ENCODE measurements at places on chromosomes 3 and 15. TPM values are rescaled to one million over a fixed set of nuclear protein-coding genes. Genes with fewer than 3 reads are reported as not detected.
A peak's percentile ranks its signal among the peaks of the same experiment; 100 is the strongest.

CNTN4 gene
- total RNA-seq: not detected

DNA sequence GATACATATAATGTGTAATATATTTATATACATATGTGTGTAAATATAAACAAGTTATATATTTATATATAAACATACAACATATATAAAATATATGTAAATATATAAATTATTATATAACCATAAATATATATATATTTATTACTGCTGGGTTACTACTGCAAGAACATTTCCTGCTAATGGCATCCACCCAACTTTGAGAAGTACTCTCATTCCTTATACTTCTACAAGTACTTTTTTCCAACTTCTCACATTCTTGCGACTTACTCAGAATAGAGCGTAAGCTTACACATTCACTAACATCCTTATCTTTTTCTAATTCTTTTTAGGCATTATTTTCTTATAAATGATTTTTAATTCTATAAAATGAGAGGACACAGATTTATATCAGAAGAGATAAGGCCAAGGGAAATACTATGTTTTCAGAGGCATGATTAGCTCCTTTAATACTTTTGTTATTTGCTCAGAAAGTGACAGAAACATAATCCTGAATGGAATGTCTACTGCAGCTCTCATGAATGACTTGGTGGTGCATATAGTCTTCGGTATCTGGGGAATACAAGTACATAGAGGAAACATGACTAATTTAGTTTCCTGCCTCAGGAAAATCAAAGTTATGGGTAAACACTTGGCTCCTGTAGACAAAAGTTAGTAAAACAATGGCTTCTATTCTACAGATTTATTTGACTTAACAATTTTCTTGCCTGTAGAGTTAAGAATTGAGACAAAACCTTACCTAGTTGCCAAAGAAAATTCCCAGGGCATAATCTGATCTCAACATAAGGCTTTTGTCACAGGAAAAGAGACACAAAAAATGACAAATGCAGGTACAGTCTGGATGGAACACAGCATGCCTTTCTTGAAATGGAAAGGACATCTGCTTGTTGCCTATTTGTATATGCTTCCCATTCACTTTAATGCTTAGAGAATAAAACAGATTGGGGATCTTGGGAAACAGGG is 453.9 kb downstream of the SQOR start:
- ATAC-seq: no peak

GRCh38 chr3:52453496-52454249 is at the start of gene TNNC1:
Gene TNNC1, minus strand, starts transcription at chr3:52454041. Its CDS starts 26 bp downstream, at chr3:52454015.
- ATAC-seq: no peak

DNA sequence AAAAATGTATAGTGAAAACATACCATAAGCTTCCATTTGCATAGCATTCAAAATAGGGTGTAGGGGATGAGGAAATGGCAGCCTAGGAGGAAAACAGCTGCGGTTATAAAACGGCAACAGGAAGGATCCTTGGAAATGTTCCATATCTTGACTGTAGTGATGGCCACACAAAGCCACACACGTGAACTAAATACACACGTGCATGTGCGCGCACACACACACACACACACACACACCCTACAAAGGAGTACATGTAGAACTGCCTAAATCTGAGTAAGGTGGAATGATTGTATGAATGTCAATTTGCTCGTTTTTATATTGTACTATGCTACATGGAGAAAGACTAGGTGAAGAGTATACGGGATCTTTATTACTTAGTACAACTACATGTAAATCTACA is 3.9 kb upstream of the IREB2 start:
- no peak for ATAC-seq

GRCh38 chr3:134802428-134803050 is 7.5 kb downstream of the EPHB1 start:
- peak; percentile 74 for ATAC-seq

CHRNA5 gene
- 5.9 TPM for total RNA-seq

GRCh38 chr3:197454014-197454413 is 101.8 kb downstream of the BDH1 start:
- peak; percentile 46 for ATAC-seq
